Myocyte (in vitro differentiated cells): ENCODE measurements at places on chromosomes 3 and 15. TPM values are rescaled to one million over a fixed set of nuclear protein-coding genes. Genes with fewer than 3 reads are reported as not detected.
A peak's percentile ranks its signal among the peaks of the same experiment; 100 is the strongest.

Gene CLDN18
- total RNA-seq, result not detected in 2 replicates

DNA sequence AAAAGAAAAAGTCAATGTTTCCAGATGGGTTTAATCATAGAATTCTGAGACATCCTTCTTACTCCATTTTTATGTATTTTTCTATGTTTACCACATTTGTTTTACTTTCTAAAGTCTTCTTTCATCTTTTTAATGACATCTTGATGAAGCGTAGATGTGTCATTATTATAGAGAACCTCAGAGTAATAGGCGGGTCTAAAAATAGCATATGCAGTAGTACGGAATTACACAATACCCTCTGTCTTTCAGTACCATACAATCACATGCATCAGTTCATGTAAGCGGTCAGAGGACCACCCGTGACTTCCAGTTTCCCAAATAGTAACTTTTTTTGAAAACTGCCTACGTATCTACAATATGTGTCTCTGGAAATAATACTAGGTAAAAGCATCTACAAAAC is 224.0 kb downstream of the PLOD2 start:
- DNase-seq, result no peak

Gene SHC4
- 1.1 and 2.9 TPM in 2 replicates for total RNA-seq

DNA sequence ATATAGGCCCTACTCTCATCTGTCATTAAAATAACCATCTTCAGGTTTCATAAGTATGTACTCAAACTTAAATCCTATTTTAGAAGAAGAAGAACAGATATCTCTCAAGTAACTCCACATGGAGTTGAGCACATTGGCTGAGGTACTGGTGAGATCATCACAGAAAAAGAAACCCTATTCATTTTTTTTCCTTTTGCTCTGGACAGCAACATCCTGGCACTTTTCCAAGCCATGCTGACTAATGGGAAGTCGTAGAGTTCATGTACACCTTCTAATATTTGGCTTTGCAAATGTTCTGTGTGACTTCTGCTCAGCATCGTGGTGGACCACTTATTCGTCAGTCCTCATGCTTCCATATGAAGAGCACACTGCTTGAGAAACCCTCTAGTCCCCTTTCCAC is 336.0 kb upstream of the KCNH8 start:
- DNase-seq, result no peak

DNA sequence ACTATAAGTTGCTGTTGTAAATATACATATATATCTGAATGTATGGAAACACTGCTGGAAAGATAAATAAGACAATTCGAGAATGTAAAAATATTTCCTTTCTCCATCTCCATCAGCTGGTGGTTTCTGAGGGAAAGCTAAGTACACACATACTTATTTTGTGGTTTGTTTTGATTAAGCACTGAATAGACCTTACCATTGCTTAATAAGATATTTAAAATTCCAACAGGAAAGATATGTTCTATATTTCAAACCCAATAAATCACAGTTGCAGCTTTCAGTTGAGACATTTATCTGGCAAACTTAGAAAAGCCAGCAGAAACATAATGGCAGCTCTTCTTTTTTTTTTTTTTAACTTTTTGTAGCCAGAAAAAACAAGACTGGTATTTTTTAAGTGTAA is 160.4 kb downstream of the VGLL3 start:
- DNase-seq, result peak; percentile 26

GRCh38 chr3:107377151-107377550 is at the start of gene CCDC54:
Gene CCDC54 (plus strand): TSS chr3:107377439. CDS start chr3:107377588, 149 bp downstream.
- no peak for DNase-seq

Gene ARPIN
- 5.4 and 5.6 TPM in 2 replicates for total RNA-seq

DNA sequence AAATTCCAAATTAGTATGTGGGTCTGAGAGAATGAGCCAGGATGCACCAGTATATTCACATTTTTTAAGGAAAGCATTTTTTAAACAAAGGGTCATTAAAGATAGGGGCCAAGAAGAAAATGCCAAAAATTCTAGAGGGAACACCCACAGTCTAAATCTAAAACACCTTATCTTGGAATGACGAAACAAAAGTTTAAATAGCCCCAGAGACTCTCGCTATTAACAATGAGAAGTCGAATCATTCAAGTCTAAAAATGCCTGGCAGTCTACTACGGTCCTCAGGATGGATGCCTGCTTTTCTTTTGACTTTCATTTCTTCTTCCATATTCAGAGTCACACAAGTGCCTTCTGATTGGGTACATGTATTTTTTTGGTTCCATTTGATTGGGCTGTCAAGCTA is 66.3 kb downstream of the SSUH2 start:
- DNase-seq, result no peak

DNA sequence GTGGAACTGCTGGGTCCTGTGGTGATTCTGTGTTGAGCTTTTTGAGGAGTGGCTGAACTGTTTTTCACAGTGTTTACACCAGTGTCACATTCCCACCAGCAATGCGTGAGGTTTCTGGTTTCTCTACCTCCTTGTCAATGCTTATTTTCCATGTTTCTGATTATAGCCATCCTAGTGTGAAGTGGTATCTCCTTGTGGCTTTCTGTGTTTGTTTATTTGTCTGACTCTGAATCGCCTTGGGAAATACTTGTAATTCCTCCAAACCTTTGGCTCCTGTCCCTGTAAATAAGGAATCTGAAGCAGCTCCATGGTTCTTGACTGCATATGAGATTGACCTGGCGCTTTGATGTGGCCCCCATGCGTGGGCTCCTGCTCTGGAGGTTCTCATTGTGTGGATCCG is 20.6 kb downstream of the FAN1 start:
- peak; percentile 80 for DNase-seq

- no peak for DNase-seq
These were observed 2.0 kb upstream of the UBP1 start for GRCh38 chr3:33442190-33442589.

Gene SNRPA1
- 15.4 and 19.6 TPM in 2 replicates for total RNA-seq

DNA sequence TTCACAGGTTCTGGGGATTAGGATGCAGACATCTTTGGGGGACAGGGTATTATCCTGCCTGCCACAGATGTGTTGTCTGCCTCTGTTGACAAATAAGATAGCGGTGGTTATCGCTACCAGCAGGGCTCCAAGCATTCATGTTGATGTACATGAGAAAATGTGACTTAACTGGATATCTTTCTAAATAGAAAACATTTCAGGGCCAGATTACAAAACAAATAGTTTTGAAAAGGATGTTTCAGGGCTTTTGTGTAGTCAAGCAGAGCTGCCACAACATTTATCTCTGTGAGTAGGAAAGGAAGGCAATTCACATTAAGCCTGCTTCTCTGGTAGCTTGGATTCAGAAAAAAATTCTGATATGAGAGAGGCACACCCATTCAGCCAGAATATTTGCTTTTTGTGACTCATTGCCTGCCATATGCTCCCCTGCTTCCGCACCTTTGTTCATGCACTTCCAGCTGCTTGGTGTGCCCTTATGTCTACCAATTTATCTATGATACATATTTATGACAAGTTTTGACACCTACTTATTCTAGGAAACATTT is 22.8 kb downstream of the PLS1 start:
- DNase-seq, result no peak

- peak; percentile 33 for DNase-seq
These were observed 88.3 kb downstream of the PDZRN3 start for GRCh38 chr3:73536336-73536895.

Gene B3GNT5
- total RNA-seq, result 8.3 and 11.2 TPM in 2 replicates

Gene TRIM42
- not detected in 2 replicates for total RNA-seq

- no peak for DNase-seq
These were observed 6.5 kb downstream of the FOXP1 start for GRCh38 chr3:71577011-71577410.

DNA sequence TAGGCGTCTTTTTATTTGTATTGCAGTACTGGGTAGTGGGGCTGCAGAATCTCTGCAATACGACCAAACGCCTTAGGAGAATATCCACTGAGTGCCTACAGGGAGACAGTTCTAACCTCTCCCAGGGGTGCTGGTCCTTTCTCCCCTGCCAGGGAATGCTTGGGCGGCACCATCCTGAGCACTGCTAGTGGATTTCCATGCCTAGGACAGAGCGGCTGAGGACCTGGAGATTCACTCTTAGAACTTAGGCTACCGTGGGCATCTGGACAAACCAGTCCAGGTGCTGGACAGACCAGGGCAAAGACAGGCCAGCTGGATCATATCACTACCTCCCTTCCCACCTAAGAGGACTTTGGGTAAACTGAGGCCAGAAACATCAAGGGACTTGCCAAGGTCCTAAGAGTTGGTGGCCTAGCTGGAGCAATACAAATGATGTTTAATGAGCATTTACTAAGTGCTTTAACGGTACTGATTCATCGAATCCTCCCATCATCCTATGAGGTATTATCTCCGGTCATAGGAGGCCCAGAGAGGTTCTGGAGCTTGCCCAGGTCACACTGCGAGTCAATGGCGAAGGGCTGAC is 902 bp downstream of the TMEM44 start:
- no peak for DNase-seq

- no peak for DNase-seq
These were observed 49.9 kb downstream of the CASR start for GRCh38 chr3:122233101-122233952.
